ENCODE measurements at places on chromosomes 3 and 15. TPM values are rescaled to one million over a fixed set of nuclear protein-coding genes. Genes with fewer than 3 reads are reported as not detected.
A peak's percentile ranks its signal among the peaks of the same experiment; 100 is the strongest.

LRRC31 gene
- not detected for total RNA-seq

DNA sequence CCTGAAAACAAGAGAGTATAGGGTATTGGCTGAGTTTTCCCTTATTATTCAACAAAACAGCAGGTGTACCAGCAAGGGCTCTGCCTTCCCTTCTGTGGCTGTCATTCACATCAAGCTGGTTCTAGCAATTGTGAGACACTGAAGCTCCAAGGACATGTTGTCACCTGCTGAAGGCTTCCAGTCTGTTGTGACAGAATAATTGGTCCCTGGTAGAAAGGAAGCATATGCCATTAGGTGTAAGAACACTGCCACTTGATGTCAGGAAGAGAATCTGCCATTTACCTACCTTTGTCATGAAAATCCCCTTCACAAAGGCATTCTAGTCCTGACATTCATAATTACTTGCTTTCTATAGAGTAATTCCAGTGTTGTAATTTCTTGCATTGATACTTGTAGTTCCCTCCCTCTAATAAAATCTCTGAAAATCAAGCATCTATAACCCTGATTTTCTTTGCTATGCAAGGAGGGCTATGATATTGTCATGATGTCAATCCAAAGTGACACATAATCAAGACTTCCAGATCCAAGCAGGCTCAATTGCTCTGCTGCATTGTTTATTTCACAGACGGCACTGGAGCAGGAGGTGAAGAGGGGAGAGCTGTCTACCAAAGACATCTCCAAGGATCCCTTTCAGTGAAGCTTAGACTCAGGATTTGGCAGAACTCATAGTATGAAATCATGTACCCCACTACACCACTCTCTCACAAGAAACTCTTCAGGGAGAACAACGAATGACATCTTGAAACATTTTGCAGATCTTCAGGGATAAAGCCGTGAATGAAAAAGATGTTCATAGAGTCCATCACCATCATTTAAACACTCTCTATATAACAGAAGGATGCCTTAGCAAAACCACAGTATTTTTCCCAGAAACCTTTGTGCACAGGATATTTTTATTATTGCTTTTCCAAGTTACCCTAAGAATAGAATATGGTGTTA, 425.3 kb downstream of the RBMS3 start:
- DNase-seq: no peak

- no peak for DNase-seq
Observed at GRCh38 chr3:184899953-184900595, 88.1 kb downstream of the VPS8 start.

FURIN gene
- total RNA-seq: 30.8 TPM

DNA sequence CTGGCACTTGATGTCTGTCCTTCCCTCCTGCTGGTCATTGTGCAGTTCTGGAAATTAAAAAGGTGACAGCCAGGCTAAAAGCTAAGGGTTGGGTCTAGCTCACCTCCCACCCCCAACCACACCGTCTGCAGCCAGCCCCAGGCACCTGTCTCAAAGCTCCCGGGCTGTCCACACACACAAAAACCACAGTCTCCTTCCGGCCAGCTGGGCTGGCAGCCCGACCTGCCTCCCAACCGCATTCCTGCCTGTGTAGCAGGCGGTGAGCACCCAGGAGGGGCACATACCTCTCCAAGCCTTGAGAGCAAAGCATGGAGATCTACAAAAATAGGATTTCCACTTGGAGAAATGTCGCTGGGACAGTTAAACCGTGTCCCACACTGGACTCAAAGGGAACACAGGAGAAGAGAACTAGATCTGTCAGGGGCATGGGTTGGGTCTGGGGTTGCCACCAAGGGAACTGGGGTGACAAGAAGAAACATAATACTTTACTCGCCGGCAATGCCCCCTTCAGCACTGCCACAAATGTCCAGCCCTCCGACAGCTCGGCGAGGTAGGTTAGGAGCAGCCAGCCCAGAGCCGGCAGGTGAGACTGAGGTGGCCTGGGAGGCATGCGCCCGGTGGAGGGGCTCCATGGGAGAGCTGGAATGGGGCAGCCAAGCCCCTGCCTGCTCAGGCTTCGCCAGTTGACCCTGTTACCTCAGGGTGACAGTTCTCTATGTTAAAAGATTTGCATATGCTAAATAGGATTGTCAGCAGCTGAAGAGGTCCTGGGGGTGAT, 52.2 kb downstream of the EXOG start:
- DNase-seq: no peak

DNA sequence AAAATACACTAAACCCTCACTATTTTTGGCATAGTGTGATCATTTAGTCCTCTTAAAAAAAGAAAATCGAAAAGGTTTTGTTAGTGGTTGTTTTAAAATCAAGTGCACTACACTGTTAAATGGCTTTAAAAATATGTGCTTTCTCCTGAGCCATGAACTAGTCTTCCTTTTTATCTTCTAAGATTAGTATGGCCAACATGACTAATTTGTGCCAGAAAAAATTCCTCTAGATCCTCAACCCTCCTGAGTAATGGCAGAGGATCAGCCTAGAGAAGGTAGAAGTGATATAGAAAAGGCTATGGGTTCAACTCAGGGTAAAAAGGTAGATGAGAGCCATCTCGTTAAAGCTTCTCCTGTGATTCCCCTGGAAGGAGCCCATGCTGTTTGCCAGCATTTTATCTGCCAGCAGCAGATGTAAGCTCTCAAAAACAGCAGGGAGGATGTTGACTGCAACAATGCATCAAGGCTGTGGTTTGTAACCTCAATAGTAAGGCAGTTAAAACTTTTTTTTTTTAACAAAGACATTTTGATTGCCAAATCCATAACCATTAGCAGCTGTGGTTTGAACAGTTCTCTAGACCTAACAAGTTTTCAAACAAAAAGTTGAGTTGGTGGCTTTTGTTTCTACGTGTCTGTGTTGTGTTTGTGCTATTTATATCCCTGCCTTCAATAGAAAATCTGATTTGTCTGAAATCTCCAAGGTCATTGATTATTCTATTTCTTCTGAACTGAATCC, 30.2 kb upstream of the ZNF609 start:
- peak; percentile 93 for DNase-seq

GRCh38 chr3:151796105-151796680, 17.7 kb upstream of the AADAC start:
- peak; percentile 39 for DNase-seq

- no peak for DNase-seq
Observed at GRCh38 chr3:176647987-176648386, 549.3 kb downstream of the TBL1XR1 start.

DNA sequence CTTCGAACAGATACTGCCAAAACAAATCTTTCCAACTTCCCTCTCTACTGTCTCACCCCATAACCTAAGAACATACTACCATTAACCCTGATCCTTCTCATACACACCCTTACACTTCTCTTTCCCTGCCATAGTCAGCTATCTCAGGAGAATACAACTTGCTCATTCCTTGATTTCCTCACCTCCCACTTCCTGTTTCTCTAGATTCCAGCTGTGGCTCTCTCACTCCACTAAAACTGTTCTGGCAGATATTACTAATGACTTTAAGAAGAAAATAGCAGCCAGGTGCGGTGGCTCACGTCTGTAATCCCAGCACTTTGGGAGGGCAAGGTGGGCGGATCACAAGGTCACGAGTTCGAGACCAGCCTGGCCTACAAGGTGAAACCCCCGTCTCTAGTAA, 4.6 kb downstream of the LSG1 start:
- DNase-seq: no peak

- DNase-seq: no peak
Observed at GRCh38 chr3:78741066-78741645, 1026.6 kb downstream of the ROBO1 start.

FAM3D gene
- not detected for total RNA-seq

GRCh38 chr3:78818161-78818985, 949.4 kb downstream of the ROBO1 start:
- DNase-seq: no peak

- DNase-seq: no peak
Observed at GRCh38 chr3:154100556-154100955, 20.6 kb upstream of the ARHGEF26 start.

DNA sequence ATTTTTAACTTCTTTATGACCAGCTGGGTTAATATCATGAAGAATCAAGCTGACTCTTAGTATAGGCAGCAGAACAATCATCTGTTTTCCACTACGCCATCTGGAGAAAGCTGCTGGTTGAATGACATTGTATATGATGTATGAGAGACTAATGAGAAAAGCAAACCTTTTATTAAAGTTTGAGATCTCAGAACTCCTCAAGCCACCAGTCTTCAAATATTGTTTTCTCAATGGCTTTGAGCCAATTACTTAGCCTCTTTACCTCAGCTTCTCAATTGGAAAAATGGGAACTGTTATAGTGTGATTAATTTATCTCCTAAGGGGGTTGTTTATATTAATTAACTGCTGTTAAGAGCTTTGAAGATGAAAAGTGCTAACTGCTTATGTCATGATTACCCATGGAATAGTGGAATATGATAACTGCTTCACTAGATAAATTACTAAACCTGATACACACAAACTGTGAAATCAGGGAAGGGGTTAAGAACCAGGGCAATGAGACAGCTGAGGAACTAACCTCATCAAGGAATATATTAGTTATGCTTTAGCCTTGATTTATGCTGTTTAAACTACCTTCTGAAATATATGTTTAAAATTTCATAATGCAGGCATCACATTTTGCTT, 330.1 kb downstream of the SOX2 start:
- no peak for DNase-seq

DNA sequence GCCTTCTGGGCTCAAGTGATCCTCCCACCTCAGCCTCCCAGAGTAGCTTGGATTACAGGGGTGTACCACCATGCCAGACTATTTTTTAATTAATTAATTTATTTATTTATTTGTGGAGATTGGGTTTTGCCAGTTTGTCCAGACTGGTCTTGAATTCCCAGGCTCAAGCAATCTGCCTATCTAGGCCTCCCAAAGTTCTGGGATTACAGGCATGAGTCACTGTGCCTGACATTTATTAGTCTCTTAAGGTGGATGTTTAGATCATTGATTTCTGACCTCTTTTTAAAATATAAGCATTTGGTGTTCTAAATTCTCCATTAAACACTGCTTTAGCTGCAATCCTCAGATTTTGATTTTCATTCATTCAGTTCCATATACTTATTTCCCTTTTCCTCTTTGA, 15.6 kb downstream of the FBXW12 start:
- no peak for DNase-seq

TNFAIP8L3 gene
- 0.83 TPM for total RNA-seq

DNA sequence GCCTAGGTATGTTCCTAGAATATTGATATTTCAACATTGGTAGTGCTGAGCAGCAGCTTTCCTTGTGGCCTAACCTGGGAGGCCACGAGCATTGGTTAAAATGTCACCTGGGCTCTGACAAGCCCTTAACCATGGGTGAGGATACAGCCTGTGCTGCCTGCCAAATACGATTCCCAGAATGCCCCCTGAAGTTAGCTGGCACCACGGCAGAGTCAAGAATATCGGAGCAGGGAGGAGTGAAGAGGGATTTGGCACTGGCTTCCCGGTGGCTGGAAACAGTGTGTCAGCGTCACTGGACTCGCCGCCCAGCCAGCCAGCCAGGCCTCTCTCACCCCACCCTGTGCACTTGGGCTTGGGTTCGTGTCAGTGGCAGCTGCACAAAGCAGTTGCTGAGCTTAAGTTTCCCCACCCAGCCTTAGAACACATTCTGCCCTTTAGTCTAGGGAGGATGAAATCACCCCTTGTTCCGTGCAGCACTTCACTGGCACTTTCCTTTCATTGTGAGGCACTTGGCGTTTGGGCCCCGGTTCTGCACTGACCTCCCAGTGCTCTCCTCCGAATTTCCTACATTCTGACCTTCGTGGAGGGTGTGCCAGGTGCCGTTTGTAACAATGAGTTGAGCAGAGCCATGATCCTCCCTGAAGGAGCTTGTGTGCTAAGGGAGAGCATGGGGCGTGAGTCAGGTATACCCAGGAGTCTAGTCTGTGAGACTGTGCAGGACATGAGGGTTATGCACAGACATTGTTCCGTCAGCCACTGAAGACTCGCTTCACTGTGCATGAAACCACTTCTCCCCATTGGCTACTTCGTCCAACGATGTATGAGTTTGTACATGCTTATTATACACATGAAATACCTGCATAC, 152.8 kb upstream of the BHLHE40 start:
- no peak for DNase-seq

DNA sequence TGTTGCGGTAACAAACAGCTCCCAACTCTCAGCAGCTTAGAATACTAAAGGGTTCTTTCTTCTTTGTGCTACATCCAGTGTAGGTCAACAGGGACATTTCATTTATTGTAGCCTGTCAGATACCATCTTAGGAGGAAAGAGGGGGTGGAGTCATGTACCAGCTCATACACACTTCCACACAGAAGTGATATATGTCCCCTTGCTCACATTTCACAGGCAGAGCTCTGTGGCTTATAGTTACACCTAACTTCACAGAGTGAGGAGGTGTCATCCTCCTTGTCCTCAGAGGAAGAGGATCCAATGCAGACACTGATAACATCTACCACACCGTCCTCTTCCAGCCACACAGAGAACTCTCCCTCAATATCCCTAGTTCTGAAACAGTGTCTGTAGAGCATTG, 247.2 kb downstream of the SLCO3A1 start:
- DNase-seq: no peak

- DNase-seq: no peak
Observed at GRCh38 chr15:101449471-101450402, 39.8 kb downstream of the PCSK6 start.

DNA sequence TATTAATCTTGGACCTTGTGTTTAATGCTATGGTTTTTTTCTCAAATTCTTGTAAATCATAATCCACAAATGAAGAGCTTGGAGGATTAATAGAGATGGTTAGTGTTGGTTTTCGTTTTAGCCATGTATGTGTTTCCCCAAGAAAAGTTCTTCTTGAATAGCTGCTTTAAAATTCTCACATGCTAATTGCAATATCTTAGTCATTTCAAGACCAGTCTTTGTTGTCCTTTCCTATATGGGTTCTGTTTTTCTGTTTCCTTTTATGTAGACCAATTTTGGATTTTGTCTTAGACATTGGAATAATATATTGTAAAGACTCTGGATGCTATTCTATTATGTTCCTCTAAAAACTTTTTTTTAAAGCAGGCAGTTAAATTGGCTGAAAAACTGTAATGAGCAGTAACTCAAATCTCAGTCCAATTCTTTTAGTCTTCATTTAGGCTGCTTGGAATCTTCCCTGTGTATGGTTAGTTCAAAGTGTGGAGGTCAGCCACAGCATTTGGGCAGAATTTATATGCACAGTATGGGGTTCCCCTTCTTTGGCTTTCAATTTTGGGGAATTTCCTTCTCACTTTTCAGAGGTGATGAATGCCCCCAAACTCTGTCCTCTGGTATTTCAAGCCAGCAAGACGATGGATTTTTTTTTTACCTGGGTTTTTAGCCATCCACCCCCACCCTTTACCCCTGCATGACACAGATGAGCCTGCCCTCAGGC, 39.1 kb upstream of the DNAJC13 start:
- no peak for DNase-seq

GRCh38 chr3:146948186-146948585, 343.0 kb upstream of the PLSCR5 start:
- no peak for DNase-seq

GRCh38 chr3:57530071-57530608, 14.0 kb downstream of the DNAH12 start:
- DNase-seq: no peak

GRCh38 chr15:52292780-52293392, 2.7 kb downstream of the MYO5C start:
- no peak for DNase-seq

SATB1 gene
- total RNA-seq: 5.3 TPM

SLC9C1 gene
- total RNA-seq: not detected

- DNase-seq: no peak
Observed at GRCh38 chr15:89370120-89370977, 35.7 kb upstream of the POLG start.

HYKK gene
- 5.6 TPM for total RNA-seq

- no peak for DNase-seq
Observed at GRCh38 chr3:192929755-192930547, 12.3 kb upstream of the MB21D2 start.

- no peak for DNase-seq
Observed at GRCh38 chr15:61671736-61672135, 388.5 kb downstream of the VPS13C start.

ALCAM gene
- total RNA-seq: 423 TPM

SAMMSON gene
- total RNA-seq: not detected
